T-helper 2 cell (primary cell): ENCODE measurements at places on chromosomes 12 and 14.
A peak's percentile ranks its signal among the peaks of the same experiment; 100 is the strongest.

DNA sequence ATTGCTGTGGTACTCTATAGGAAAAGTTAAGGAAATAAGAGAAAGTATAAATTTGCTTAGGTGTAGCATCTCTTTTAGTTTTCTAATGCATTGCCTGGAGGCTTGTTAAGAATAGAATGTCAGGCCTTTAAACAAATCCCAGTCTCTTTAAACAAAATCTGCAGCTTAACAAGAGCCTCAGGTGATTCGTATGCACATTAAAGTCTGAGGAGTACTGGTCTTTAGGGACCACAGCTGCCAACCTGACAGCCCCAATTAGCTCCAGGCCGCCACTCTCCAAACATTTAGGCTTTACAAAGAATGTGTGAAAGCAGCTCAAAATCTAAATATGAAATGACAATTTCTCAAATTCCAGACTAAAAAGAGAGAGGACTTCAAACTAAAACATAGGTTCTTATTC, 35.7 kb downstream of the PAWR start:
- no peak for DNase-seq

DNA sequence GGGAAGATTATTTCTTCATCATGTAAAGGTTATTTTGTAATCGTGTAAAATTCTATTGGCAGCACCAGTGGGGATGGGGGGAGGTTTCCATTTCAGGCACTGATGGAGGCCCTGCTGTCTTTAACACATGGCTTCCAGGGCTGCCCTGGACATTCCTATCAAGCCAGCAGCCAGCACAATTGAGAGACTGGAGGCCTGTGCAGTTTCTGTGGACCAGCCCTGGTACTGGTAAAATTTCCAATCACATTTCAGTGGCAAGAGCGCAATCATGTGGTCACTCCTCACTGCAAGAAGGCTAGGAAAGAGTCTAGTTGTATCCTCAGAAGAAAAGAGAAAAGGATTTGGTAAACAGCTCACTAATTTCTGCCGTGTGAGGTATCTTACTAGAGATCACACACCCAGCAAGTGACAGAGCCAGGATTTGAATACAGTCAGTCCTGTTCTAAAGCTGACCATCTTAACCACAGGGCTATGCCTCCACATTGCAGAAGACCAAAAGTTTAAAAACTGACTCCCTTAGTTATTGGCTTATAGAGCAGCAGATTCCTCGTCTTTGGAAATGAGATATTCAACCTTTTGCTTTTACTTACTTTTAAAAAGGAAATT, 179.4 kb upstream of the ARHGAP5 start:
- DNase-seq: no peak

DNA sequence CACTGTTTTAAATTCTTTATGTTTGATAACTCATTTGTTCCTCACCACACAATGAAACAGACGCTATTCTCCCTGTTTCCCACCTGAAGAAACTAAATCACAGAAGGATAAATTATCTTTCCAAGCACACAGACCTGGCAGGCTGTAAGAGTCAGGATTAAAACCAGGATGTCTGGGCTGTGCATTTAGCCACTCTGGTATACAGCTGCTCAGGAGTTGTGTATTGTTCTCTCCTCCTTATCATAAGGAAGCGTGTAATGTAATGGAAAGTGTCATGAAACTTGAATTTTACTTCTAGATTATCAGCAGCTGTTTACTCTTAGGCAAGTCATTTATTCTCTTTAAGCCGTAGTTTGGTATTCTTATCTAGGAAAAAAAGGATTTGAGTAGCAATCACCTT, 154.8 kb upstream of the LRIG3 start:
- DNase-seq: no peak

GRCh38 chr14:95258754-95259593, 60.7 kb downstream of the CLMN start:
- DNase-seq: no peak

DNA sequence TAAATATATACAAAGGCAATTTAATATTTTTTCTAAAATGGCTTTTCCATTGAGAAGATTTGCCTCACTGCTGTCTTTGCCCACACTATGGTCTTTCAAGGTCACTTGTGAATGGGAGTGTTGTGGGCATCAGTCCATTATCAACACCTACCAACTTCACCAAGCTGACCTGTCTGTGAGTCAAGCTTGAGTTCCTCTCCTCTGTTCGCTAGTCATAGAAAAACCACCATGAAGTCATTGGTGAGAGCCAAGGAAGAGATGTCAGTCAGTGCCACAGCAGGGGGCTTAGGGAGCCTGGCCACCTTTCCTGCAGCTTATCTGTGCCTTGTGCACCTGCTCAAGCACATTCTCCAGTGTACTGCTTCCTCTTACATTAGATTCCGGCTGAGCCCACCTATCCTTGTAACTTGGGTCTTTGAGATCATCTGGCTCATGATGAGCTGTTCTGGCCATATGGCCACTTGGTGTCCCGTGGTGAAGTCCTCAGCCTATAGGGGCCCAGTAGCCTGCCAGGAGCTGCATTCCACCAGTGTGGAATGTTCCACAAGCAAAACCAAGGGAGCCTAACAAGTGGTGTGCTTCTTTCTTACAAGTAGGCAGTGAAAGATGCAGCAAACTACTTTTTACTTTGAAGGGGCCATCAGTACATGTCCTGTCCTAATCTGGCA, 80.8 kb upstream of the C12orf71 start:
- DNase-seq: no peak

GRCh38 chr14:61876362-61877034, 114.3 kb downstream of the SNAPC1 start:
- DNase-seq: no peak

- DNase-seq: no peak
Observed at GRCh38 chr12:79262938-79263337, 398.4 kb downstream of the SYT1 start.

DNA sequence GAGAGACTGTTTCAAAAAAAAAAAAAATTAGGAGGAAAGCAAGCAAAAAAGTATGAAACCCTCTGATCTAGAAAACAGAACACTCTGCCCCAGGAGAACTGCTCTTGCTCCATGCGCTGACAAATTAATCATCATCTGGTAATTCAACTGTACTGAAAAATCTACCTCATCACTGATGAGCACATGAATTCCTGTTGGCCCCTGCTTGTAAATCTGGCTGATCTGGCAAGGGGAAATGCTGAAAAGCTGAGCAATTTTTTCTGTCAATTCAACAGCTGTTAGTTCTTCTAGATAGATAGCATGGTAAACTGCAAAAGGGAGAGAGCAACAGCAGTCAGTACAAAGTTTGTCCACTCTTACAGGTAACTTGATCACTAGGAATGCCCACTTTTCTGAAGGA, 15.2 kb upstream of the CSRNP2 start:
- DNase-seq: no peak

DNA sequence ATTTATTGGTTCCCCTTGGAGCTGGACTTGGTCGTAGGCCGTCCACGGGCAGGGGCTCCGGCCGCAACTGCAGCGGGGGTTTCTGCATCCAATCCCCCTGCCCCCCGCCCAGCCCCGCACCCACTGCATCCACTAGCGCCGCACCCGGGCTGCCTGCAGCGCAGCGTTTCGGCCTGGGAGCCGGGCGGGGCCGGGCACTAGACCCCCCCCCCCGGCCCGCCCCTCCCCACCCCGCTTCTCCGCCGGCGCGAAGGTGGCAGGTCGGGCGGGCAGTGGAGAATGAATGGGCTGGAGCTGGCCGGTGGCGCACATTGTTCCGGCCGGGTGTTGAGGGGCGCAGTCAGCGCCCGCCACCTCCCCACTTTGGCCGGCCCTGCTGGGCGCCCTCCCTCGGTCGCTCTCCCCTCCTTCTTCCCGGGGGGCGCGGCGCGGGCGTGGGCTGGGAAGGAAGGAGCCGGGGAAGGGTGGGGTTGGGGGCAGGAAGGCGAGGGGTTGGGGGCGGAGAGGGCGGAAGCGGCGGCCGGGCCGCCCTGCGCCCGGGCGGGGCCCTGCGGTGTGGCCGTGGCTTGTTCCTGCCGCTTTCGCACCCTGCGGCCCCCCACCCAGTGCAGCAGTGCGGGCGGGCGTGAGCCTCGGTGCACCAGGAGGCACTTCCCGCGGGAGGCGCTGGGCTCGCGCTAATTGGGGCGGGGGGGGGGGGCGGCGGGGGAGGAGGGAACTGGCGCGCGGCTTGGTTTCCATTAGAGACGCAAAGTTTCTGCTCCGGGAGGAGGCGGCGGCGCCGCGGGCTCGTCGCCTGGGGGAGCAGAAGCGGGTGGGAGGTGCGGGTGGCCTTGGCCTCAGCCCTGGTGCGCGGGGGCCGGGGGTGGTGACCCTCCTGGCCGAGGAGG, 841 bp downstream of the CALM1 start:
- peak; percentile 74 for DNase-seq

- no peak for DNase-seq
Observed at GRCh38 chr14:99853206-99853605, 60.0 kb downstream of the EML1 start.

- DNase-seq: no peak
Observed at GRCh38 chr12:76247026-76247646, 101.1 kb downstream of the BBS10 start.

DNA sequence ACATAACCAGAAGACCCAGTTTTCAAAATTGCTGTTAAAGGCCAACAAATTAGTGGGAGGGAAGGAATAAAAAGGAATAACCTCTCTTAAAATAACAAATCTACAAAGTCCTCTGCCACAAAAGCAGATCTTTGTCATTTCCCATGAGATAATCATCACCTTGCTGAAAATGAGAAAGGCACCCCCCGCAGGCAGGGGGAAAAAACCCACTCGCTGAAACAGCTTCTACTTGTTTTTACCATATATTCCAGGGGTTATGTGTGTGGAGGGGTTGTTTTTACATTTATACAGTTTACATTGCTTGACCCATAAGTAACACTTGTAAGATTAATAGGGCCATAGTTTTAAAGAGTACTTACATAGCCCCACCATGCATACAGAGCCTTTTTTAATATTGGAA, 131.0 kb downstream of the PRICKLE1 start:
- no peak for DNase-seq

DNA sequence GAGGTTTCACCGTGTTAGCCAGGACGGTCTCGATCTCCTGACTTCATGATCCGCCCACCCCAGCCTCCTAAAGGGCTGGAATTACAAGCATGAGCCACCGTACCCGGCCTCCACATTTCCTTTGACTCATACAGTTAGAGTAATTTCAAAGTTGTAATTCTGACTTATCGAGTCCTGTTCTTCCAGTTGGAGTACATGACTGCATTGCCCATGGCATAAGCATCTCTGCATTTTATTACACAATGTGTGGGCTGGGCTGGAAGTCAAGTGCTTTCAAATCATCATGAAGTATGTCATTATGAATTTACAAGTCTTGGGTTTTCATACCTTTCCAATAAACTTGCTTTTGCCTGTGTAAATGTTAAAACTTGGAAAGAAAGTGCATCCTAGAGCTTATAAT, 1295.7 kb upstream of the FLRT2 start:
- DNase-seq: no peak

- DNase-seq: no peak
Observed at GRCh38 chr14:67018720-67019119, 170.5 kb upstream of the GARIN2 start.

DNA sequence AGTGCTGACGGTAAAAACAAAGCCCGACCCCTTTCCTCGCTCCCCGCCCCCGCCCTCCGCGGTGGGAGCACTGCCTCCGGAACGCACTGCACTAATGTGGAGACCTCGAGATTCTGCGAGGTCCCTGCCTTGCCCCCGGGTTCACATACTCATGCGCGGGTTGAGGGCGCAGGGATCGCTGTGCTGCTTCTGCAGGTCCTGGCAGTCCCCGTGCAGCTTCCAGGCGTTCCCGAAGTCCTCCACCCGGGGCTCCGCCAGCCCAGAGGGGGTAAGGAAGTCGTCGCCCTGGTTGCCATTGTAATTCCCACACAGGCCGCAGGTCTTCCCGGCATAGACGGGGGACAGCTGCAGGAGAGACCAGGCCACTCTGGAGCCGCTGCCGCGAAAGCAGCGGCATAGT, 66.8 kb downstream of the VWF start:
- DNase-seq: no peak

- peak; percentile 38 for DNase-seq
Observed at GRCh38 chr14:68229423-68230100, 410.0 kb downstream of the RAD51B start.

DNA sequence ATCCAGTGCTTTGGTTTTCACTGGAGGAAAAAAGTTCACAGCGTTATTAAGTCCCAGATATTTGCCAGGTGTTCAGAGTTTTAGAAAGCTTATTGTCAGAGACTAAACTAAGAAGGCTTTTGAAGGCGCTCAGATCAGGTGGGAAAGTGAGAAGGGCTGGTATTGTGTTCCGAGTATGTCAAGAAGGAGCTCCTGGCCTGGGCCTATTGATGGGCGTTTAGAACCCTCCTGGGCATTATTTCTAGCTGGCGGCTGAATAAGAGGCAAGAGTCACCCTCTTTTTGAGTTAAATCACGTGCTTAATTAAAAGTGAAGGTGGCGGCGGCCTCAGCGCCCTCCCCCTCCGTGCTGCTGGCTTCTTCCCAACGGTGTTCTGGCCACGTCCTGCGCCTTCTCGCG, 20.9 kb upstream of the GNS start:
- no peak for DNase-seq

GRCh38 chr14:89773151-89773550, 181.4 kb downstream of the EFCAB11 start:
- DNase-seq: no peak

DNA sequence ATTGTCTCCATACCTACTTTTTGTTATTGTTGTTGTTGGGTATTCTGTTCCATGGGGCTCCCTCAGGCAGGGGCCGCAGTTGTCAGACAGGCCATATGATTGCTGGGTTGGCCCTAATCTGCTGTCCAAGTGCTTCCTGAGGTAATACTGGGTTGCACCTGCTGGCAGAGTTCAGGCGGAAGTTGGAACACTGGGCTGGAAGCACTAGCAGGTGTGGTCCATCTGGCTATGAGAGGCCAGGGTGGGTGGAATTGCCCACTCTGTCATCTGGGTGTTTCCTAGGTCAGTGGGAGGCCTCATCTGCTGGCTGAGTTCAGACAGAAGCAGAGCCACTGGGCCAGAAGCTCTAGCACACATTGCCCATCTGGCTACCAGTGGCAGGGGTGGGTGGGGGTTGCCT, 81.3 kb upstream of the NID2 start:
- no peak for DNase-seq
